ENCODE measurements at places on chromosomes 11 and 22.

GRCh38 chr11:66142370-66143263 lies 72.5 kb downstream of the PACS1 start:
- DNase-seq, result no peak

- no peak for DNase-seq
Observed at GRCh38 chr11:24556693-24557092, 59.8 kb downstream of the LUZP2 start.

- no peak for DNase-seq
Observed at GRCh38 chr11:112538534-112539280, 278.0 kb upstream of the PLET1 start.

DNA sequence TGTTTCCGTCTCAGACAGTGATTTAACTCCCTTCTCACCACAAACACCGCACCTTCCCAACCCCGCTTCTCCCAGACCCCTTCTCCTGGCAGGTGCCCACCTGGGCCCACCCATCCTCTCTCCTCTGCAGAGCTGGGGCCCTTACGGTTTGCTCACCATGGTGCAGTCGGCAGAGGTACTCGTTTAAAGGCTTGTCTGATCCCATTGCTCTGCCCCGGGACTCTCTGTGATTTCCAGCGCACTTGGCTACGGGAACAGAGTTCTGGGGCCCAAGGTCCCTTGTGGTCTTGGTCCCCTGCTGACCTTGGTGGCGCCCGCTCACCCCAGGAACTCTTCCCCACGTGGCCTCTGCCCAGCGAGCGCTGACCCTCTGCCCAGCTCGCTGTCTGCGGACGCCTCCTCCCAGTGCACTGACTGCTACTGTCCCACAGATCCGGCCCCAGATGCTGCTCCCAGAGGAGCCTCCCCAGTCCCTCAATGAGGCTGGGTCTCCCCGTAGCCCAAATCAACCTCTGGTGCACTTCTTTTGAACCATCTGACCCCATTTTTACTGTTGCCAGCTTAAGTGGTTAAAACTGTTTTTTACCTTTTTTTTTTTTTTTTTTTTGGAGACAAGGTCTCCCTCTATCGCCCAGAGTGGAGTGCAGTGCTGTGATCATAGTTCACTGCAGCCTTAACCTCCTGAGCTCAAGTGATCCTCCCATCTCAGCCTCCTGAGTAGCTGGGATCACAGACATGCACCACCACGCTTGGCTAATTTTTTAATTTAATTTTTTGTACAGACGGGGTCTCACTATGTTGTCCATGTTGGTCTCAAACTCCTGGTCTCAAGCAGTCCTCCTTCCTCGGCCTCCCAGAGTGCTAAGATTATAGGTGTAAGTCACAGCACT lies 21.3 kb upstream of the CTSD start:
- DNase-seq, result no peak

DNA sequence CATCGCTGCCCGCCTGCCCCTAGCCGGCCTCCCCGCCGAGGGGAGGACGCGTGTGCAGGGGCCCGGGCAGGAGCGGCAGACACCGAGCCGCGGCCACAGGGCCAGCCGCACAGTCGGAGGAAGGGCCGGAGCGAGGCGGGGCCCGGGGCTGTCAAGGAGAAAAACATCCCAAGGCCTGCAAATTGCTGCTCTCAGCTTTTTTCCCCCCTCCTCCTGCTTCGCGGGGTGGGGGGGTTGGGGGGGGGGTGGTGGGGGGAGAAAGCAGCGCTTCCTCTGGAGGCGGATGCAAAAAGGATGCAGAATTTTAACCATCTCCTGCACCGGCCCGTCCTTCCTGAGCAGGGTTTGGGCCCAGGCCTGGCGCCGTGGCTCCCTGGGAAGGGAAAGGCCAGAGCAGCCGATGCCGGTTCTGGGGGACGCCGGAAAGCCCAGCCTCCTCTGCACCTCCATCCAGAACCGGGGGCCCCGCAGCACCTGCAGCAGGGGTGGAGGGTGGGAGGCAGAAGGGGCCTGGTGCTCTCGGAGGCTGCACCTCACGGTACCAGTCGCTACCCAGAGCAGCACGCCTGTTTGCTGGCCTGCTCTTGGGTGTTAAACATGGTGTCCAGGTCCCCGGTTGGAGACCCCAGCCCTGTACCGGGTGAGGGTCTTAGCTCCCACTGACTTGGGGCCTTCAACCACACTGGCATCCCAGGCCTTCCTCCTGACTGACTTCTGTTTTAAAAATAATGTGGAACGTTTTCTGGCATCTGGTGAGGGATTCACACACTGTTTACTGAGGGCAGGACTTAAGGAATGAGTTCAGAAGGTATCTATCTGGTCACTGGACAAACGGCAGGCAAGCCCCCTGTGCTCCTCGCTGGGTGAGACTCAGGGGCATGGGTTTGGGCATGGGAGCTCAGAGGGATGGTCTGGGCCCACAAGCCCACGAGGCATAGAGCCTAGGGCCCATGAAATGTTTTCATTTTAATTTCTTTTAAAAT lies 77.4 kb upstream of the WNT7B start:
- DNase-seq, result no peak

GRCh38 chr11:21635394-21636145 lies 557.3 kb upstream of the ANO5 start:
- no peak for DNase-seq

DNA sequence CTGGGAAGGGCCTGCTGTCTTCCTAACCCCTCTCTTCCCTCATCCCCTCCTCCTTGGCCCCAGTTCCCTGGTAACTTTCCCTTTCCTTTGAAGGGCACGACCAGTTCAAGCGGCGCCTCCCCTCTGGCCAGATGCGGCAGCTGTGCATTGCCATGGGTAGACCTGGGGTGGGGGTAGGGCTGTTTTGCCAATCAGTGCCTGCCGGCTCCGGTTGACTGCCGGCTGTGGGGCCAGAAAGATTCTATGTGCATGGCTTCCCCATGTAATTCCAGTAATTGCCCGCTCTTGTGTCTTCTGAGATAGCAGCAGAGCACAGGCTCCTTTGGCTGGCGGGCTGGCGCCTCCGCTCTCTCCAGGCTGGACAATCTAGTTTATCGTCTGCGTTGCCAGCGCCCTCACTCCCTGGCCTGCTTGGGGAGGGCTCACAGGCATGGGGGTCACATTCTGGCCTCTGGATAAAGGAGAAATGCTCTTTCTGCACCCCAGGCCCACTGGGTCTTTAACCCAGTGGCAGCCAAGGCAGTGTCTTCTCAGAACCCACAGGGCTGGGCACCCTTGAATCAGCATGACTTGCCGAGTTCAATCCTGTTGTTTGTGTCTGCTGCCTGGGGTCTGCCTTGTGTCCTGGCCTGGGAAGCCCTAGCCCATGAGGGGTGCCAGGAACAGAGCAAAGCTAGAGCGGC lies 9.4 kb downstream of the SIDT2 start:
- DNase-seq, result no peak

GRCh38 chr11:68092411-68092810 lies 28.8 kb downstream of the CHKA start:
- no peak for DNase-seq

Data from cortex of kidney (tissue), 1 donor.